ENCODE measurements at places on chromosomes 5 and 9.

- no peak for DNase-seq
Observed at GRCh38 chr5:65882278-65882677, 44.1 kb upstream of the ERBIN start.

- peak; percentile 54 for DNase-seq
Observed at GRCh38 chr9:79384501-79384900, 187.3 kb upstream of the TLE4 start.

GRCh38 chr5:143312822-143313221 is 90.7 kb downstream of the NR3C1 start:
- no peak for DNase-seq

GRCh38 chr9:85321561-85321960 is 420.2 kb downstream of the AGTPBP1 start:
- DNase-seq, result no peak

GRCh38 chr9:133351526-133351907 is 3.5 kb downstream of the RPL7A start:
- no peak for DNase-seq

DNA sequence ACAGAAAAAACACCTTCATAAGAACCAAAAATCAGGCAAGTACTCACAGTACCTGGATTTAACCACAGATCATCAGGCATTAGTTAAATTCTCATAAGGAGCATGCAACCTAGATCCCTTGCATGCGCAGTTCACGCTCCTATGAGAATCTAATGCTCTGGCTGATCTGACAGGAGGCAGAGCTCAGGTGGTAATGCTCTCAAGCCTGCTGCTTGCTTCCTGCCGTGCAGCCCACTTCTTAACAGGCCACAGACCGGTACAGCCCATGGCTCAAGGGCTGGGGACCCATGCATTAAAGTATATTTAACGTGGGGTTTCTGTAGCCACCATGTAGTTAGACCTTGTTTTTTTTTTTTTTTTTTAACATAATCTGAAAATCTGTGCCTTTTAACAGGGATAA is 147.7 kb downstream of the VPS13A start:
- no peak for DNase-seq

GRCh38 chr9:130668659-130669058 is 4.3 kb downstream of the PRDM12 start:
- no peak for DNase-seq

DNA sequence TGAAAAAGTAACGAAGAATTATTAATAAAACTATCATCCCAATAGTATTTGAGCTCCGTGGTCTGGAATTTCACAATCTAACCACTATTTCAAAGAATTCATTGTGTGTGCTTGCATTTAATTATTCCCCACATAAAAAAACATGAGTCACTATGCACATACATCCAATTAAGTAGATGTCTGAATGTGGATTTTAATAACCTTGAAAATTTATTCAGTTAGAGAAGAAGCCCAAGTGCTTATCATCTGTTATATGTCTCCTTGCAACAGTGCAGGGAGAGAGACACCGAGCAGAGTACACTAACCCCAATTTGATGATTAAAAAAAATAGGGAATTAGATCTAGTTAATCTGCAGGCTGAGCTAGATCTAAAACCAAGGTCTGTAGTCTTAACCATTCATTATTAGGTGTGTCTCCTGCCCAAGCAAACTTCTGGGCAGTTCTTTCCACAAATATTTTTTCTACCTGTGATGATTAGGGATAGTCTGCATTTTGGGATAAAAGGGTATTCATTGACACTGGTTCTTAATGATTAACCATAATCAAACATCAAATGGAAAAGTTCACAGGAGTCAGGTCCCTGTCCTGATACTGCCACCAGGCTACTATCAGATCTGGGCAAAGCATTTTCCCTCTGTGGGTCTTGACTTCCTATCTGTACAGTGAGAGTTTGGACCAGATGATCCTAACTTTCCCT is 164.2 kb downstream of the GRIA1 start:
- DNase-seq, result peak; percentile 84

- peak; percentile 69 for DNase-seq
Observed at GRCh38 chr9:129549684-129550083, 71.2 kb downstream of the C9orf50 start.

GRCh38 chr9:8070779-8071444 is 271.3 kb upstream of the DMAC1 start:
- no peak for DNase-seq

DNA sequence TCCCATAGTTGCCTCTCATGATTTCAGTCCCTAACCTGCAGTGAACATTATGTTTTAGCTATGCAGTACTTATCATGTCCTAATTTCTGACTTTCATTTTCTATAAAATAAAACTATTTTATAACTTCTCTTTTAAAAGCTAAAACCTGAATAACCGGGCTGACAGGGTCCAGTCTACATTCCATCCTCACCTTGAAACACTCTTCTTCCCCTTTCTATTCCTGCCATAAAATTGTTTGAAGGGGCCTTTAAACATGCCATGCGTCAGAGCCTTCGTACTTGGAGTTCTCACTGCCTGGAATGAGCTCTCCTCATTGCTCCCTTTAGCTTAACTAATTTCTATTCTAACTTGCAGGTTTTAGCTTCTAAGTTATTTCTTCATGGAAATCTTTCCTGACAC is 143.0 kb upstream of the PRLR start:
- no peak for DNase-seq

DNA sequence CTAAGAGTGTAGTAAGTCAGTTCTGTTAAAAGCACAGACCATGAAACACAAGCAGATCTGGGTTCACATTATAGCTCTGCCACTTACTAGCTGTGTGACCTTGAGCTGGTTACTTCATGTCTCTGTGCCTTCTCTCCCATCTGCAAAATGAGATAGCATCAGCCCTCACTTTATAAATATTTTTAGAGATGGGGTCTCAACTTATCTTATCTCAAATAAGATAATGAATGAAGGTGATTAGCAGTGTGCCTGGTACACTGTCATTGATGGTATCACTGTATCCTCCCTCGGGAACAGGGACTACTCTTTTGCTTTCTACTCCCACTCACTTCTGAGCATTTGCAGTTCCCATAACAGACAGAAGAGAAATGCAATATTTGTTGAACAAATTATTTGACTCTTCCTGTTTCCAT is 52.4 kb downstream of the GALNT10 start:
- no peak for DNase-seq

DNA sequence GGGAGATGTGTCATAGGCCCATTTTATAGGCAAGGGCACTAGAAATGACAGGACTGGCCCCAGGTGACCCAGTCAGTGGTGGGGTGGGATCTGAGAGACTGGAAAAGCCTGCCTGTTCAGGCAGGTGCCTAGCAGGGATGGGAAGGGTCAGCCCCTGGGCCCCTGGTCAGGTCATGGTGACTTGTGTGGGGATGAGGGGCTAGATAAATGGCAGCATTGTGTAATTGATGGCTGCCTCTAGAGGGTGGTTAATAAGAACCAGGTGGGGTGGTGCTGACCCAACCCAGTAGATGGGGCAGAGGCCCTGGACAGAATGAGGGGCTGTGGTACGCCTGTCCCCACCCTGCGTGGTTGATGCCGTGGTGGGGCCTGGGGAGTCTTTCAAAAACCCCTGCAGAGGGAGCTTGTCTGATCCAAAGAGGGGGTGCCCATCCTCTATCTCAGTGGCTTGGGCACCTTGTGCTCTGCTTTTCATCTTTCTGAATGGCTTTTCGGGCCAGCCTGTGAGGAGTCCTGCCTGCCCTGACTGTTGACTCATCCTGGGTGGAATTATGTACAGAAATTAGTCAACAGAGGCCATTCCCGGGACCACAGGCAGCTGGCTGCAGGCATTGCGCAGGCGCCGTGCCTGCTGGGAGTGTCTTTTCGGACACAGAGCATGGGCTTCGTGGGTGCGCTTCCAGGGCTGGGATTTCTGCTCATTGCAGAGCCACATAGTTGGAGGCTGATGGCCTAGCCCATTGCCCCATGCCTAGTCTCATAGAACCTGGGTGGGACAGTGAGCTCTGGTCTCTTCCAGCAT is 93.6 kb upstream of the PITX1 start:
- DNase-seq, result peak; percentile 76

- DNase-seq, result no peak
Observed at GRCh38 chr5:149930043-149930748, 14.4 kb downstream of the PDE6A start.

- no peak for DNase-seq
Observed at GRCh38 chr5:163384669-163385068, 52.7 kb upstream of the CCNG1 start.

- DNase-seq, result no peak
Observed at GRCh38 chr5:95424016-95424415, 32.9 kb downstream of the FAM81B start.

DNA sequence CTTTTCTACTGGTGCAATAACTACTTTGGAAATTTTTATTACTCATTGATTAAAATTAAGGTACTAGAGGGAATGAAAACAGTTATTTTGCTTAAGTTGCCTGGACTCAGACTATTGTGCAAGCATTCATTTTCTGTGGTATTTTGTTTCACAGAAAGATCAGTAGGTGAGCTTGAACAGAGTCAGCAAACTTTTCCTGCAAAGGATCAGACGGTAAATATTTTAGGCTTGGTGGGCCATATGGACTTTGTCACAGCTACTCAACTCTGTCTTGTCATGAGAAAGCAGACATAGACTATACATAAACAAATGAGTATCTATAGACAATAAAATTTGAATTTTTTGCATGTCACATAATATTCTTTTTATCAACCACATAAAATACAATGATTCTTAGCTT is 1036.4 kb downstream of the NR2F1-AS1 start:
- peak; percentile 39 for DNase-seq

GRCh38 chr9:122076117-122076516 is 17.0 kb downstream of the TTLL11 start:
- DNase-seq, result no peak

- DNase-seq, result no peak
Observed at GRCh38 chr9:131732636-131733289, 7.1 kb downstream of the RAPGEF1 start.

DNA sequence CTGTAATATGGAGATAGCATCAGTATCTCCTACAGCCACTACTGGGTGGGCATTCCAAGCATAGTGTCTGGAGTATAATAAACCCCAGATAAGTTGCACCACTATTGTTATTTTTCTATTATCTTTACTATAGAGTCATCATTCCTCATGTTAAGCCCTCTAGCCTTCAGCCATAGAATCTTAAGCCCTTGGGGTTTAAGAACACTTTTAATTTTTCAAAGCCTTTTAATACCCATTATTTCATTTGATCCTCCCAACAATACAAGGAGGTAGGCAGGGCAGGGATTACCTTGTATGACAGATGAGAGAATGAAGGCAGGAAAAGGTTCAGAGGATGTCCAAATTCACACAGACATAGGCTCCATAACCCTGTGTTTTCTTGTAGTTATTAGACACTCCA is 112.5 kb downstream of the EBF1 start:
- DNase-seq, result no peak

DNA sequence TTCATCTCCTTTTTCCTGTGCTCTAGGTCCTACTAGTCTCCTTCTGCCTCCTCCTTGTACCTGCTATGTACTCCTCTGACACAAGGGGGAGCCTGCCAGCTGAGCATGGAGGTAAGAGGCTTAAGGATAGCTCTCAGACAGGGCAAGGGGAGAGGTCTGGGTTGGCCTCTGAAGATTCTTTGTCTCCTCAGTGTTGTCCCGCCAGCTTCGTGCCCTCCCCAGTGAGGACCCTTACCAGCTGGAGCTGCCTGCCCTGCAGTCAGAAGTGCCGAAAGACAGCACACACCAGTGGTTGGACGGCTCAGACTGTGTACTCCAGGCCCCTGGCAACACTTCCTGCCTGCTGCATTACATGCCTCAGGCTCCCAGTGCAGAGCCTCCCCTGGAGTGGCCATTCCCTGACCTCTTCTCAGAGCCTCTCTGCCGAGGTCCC is 3.8 kb downstream of the CREB3 start:
- DNase-seq, result peak; percentile 69

DNA sequence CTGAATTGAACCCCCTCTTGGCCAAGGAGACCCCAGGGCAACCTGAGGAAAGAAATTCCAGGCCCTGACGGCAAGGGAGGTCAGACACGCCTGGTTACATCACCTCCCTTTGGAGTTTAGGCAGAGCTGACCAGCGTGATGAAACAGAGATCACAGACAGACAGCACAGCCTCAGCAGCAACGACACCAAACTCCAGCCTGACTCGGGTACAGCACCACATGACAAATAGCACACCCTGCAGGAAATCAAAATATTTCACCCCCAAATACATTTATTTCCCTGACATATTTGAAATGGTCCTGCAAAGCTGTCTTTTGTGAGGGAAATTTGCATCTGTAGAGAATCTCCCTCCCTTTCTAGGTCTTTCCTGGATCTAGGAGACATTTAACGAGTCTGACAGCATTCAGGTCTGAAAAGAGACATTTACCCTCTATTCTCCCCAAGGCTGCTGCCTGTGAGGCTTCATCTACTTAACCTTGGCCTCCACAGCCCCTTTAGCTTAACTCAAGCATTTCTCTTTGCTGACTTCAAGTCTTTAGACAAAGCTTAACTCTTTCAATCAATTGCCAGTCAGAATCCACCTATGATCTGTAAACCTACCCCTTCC is 2.6 kb downstream of the QSOX2 start:
- no peak for DNase-seq

DNA sequence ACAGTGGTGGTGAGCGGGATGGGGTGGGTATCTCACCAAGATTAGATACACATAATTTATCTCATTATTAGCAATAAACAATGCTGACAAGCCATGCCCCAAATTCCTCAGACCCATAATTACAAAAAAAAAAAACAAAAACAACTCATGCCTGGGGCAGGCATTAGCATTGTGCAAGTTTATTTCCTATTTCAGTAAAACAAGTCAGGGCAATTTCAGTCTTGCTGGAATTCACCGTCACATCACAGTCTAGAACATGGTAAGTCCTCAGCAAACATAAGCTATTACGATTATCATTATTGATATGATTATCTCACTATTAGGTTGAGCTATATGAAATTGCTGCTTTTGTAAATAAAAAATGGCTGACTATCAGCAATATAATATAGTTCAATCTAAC is 57.5 kb upstream of the GNAQ start:
- no peak for DNase-seq
